ENCODE measurements at places on chromosomes 16 and 17. TPM values are rescaled to one million over a fixed set of nuclear protein-coding genes. Genes with fewer than 3 reads are reported as not detected.

- peak; percentile 62 for DNase-seq
- H3K4me3 ChIP-seq: no peak overlapping the region
- no peaks in the 10 kb centered on the region for H3K4me1 ChIP-seq
- peaks cover 26% of the 10 kb centered on the region for H3K27me3 ChIP-seq
- H3K27ac ChIP-seq: no peak overlapping the region
These were observed 1.8 kb upstream of the RBFOX3 start for GRCh38 chr17:79612468-79613194.

Gene XAF1
- 408 TPM for total RNA-seq

DNA sequence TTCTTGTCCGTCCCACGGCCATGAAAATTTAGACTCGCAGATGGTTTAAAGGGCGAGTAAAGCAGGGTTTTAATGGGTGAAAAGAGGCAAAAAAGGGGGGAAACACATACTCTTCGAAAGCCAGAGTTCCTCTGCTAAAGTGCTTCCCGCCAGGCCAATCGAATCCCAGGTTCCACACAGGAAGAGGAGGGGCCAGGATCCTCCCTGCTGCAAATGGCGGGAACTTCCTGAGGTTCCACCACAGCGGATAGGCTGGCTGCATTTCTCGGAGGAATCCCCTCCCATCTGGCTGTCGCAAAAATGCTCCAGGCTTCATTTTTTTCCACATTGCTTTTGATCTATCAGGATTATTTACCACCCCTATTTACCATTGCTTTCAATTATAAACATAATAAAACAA is 670.1 kb upstream of the CA10 start:
- DNase-seq: no peak
- H3K36me3 ChIP-seq: no peaks in the 10 kb centered on the region
- H3K4me1 ChIP-seq: no peaks in the 10 kb centered on the region
- H3K27me3 ChIP-seq: no peaks in the 10 kb centered on the region
- H3K4me3 ChIP-seq: no peak overlapping the region

- H3K27ac ChIP-seq: no peak overlapping the region
- H3K27me3 ChIP-seq: peaks cover 7% of the 10 kb centered on the region
- peaks cover 21% of the 10 kb centered on the region for H3K4me1 ChIP-seq
- peak; percentile 64 for DNase-seq
These were observed 20.1 kb upstream of the KRT19 start for GRCh38 chr17:41547921-41548843.

GRCh38 chr17:7147772-7148171 is 31.4 kb downstream of the ASGR1 start:
- DNase-seq: no peak
- H3K27ac ChIP-seq: no peak overlapping the region
- H3K36me3 ChIP-seq: no peaks in the 10 kb centered on the region

GRCh38 chr17:46085522-46085921 is 86.5 kb downstream of the STH start:
- peaks cover 41% of the 10 kb centered on the region for H3K36me3 ChIP-seq
- no peak overlapping the region for H3K27ac ChIP-seq
- no peak for DNase-seq
- no peak overlapping the region for H3K4me3 ChIP-seq
- peaks cover 12% of the 10 kb centered on the region for H3K4me1 ChIP-seq
